ENCODE measurements at places on chromosomes 11 and 22.

- no peak for DNase-seq
- no peak overlapping the region for H3K4me3 ChIP-seq
- H3K4me1 ChIP-seq: no peaks in the 10 kb centered on the region
- no peak overlapping the region for H3K27ac ChIP-seq
- H3K36me3 ChIP-seq: no peaks in the 10 kb centered on the region
Observed at GRCh38 chr11:71065841-71066240, 186.5 kb downstream of the SHANK2 start.

DNA sequence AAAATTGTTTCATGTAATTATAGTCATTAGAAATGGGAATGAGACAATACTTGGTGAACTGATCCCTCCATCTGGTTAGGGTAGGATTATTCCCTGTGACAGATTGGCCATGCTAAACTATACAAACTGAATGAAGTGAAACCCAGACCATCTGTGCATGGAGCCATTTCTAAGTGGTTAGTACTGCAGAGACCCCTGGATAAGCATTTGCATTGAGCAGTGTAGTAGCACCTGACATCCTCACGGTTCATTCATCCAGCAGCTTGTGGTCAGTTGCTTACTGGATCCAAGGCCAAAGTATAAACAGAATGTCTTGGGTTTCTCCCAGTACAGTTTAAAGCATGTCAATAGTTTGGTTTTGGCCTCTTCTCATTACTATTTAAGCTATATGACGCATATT, 93.8 kb upstream of the ARHGAP42 start:
- DNase-seq: no peak
- no peaks in the 10 kb centered on the region for H3K27me3 ChIP-seq
- no peak overlapping the region for H3K4me3 ChIP-seq
- no peaks in the 10 kb centered on the region for H3K36me3 ChIP-seq

- H3K27me3 ChIP-seq: no peaks in the 10 kb centered on the region
- peaks cover 3% of the 10 kb centered on the region for H3K4me1 ChIP-seq
- no peak overlapping the region for H3K4me3 ChIP-seq
- H3K36me3 ChIP-seq: peaks cover 6% of the 10 kb centered on the region
- no peak for DNase-seq
Observed at GRCh38 chr22:43099095-43099494, 9.9 kb upstream of the TTLL1 start.

DNA sequence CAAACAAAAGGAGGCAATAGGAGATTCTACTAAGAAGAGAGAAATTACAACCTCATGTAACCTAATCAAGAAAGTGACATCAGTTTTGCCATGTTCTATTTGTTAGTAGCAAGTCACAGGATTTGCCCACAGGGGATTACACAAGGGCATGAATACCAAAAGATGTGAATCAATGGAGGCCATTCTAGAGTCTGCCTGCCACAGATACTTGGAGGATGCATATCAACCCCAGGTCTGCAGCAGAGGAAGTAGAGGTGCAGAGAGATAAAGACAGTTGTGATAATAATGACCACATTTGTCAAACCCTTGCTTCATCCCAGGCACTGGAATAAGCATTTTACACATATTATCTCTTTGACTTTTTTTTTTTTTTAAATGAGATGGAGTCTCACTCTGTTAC, 2.4 kb upstream of the ASCC2 start:
- no peak overlapping the region for H3K4me3 ChIP-seq
- H3K36me3 ChIP-seq: peaks cover 7% of the 10 kb centered on the region
- peaks cover 30% of the 10 kb centered on the region for H3K4me1 ChIP-seq
- no peak for DNase-seq
- H3K27ac ChIP-seq: no peak overlapping the region

DNA sequence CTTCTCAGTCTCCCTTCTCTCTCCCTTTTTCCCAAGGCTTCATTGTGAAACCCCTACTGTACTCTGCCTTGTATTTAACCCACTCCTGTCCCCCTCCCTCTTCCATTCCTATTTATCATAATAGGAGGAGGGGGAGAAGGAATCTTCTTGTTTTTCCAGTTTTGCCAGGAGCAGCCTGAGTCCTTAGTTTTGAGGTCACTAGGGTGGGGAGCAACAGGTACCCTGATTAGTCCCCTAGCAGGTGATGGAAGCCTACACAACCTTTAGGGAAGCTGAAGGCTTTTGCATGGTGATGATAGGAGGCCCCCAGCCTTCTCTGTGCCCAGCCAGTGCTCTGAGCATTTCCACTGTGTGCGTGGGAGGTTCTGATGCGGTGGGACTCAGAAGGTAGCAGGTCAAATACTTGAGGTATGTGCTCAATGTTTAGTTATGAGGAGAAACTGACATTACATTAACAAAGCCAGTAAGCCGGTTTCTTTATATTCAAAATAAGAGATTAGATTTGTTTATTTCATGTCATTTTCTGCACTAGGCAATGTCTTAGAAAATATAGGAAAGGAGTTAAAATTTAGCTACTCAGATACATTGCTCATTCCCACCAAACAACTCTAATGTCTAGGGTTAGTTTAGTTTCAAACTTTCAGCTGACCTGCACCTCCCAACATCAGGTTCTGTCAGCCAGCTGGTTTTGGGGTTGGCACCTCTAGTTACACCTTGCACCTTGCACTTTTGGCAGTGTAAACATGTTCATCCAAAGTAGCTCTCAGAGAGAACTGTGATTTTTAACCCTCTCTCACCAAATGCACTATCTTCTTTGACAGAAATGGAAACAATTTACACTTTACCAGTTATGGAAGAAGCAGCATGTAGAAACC, 26.0 kb downstream of the PARVA start:
- no peaks in the 10 kb centered on the region for H3K4me1 ChIP-seq
- peaks cover 3% of the 10 kb centered on the region for H3K27me3 ChIP-seq
- no peak overlapping the region for H3K4me3 ChIP-seq
- no peak overlapping the region for H3K27ac ChIP-seq
- no peak for DNase-seq

DNA sequence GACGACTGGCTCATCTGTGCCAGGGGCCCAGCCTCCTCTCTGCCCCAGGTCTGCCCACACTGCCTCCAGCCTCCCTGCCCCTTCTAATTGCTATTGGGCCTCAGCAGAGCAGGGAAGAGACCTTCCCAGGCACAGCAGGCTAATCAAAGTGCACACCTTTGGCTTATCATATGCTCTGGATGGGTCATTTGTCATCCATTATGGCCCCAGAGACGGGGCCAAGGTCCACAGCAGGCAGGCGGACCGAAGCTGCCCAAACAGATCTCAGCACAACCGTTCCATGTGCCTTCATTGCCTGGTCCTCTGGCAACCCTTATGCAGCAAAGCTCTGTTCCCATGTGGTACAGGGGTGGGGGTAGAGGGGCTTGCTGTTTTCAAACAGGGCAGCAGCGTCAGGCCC, 66.6 kb downstream of the TP53I11 start:
- H3K27me3 ChIP-seq: peaks cover 14% of the 10 kb centered on the region
- H3K4me3 ChIP-seq: no peak overlapping the region
- H3K36me3 ChIP-seq: no peaks in the 10 kb centered on the region
- no peak for DNase-seq
- no peak overlapping the region for H3K27ac ChIP-seq

GRCh38 chr11:117413616-117414015, 86.0 kb downstream of the CEP164 start:
- no peak overlapping the region for H3K27ac ChIP-seq
- no peaks in the 10 kb centered on the region for H3K27me3 ChIP-seq
- no peak overlapping the region for H3K4me3 ChIP-seq
- no peaks in the 10 kb centered on the region for H3K36me3 ChIP-seq

GRCh38 chr11:115869780-115870431, 365.7 kb upstream of the CADM1 start:
- peaks cover 7% of the 10 kb centered on the region for H3K4me1 ChIP-seq
- H3K27ac ChIP-seq: no peak overlapping the region
- no peak overlapping the region for H3K4me3 ChIP-seq
- H3K36me3 ChIP-seq: no peaks in the 10 kb centered on the region
- no peak for DNase-seq
- H3K27me3 ChIP-seq: no peaks in the 10 kb centered on the region

DNA sequence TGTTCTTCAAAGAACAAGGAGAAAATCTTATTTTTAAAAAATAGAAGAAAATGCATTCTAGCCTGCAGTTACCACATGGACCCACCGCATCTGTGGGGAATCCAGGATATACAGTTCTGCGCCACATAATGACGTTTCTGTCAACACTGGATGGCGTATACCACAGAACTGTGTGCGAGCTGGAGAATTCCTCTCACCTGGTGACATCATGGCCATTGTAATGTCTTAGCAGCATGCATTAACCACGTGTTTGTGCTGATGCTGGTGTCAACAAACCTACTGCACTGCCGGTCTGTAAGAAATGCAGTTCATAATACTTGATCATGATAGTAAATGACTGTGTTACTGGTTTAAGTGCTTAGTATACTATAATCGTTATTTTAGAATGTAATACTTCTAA, 174.7 kb downstream of the TBC1D22A start:
- H3K36me3 ChIP-seq: peaks cover 5% of the 10 kb centered on the region
- H3K4me3 ChIP-seq: no peak overlapping the region

GRCh38 chr11:122584670-122585069, 70.9 kb upstream of the UBASH3B start:
- H3K27ac ChIP-seq: no peak overlapping the region
- peaks cover 16% of the 10 kb centered on the region for H3K27me3 ChIP-seq
- no peak overlapping the region for H3K4me3 ChIP-seq
- no peak for DNase-seq
- H3K36me3 ChIP-seq: no peaks in the 10 kb centered on the region
- H3K4me1 ChIP-seq: peaks cover 11% of the 10 kb centered on the region
